ENCODE measurements at places on chromosomes 11 and 22.

- no peak for DNase-seq
These were observed 979.7 kb downstream of the NTM start for GRCh38 chr11:132349811-132350733.

GRCh38 chr11:123469089-123469488, 39.0 kb downstream of the GRAMD1B start:
- no peak for DNase-seq

- no peak for DNase-seq
These were observed 12.0 kb downstream of the SART1 start for GRCh38 chr11:65973439-65974110.

DNA sequence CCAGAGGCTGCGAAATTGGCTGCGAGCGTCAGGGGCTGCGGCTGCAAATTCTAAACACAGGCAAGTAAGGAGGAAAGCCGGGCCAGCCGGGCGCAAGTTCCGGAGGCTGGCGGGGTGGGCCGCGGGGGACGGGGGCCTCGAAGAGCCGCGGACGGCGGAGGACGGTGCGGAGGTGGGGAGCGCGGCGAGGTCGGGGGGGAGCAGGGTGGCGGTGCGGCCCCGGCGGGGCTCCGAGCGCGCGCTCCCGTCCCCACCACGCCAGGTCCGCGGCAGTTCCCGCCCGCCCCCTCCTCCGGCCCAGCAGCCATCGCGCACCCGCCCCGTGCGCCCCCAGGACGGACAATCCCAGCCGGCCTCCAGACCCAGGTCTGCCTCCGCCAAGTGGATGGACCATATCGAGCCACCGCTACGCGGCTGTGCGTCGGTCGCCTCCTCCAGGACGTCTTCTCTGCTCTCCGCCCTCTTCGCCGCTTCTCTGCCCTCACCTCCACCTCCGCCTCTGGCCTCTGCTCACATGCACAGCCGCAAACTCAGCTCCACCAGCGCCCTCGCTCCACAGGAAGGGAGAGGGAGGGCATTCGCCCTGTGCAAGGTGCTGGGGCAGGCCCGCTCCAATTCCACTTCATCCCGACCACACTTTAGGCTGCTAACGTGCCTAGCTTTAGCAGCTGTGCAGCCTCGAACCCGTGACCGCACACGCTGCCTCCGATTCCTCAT, 7.2 kb downstream of the ELFN2 start:
- no peak for DNase-seq

All from NCI-H2107 (cell line).